ENCODE measurements at places on chromosomes 4 and X. TPM values are rescaled to one million over a fixed set of nuclear protein-coding genes. Genes with fewer than 3 reads are reported as not detected.

GRCh38 chr4:67765401-67765800 is 11.2 kb upstream of the GNRHR start:
- DNase-seq: no peak

DNA sequence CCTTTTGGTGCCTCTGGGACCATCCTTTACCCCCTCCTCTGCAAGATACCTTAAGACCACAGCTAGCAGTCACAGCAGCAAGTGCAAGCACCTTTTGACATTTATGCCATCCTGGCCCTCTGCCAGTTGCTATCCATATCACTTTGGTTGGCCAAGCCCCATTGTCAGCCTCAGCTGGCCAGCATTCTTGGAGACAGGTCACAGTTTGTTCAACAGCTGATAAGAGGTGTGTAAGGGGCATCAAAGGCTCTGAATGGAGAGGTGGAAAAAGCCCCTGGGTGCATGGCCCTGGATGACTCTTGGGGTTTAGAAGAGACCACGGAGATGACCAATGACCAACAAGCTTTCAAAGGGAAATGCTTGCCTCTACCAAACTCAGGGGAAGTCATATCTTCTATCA is 133.6 kb upstream of the MAMLD1 start:
- DNase-seq: no peak

- DNase-seq: no peak
Observed at GRCh38 chrX:119402588-119402987, 3.5 kb downstream of the SLC25A43 start.

GRCh38 chr4:187070158-187070557 is 346.5 kb upstream of the FAT1 start:
- DNase-seq: peak; percentile 9

- DNase-seq: no peak
Observed at GRCh38 chrX:133580625-133581024, 165.3 kb upstream of the GPC4 start.

GRCh38 chr4:157889788-157890187 is 283.0 kb downstream of the GASK1B start:
- no peak for DNase-seq

GRCh38 chrX:130080791-130081367 is 29.4 kb downstream of the ELF4 start:
- DNase-seq: no peak

DNA sequence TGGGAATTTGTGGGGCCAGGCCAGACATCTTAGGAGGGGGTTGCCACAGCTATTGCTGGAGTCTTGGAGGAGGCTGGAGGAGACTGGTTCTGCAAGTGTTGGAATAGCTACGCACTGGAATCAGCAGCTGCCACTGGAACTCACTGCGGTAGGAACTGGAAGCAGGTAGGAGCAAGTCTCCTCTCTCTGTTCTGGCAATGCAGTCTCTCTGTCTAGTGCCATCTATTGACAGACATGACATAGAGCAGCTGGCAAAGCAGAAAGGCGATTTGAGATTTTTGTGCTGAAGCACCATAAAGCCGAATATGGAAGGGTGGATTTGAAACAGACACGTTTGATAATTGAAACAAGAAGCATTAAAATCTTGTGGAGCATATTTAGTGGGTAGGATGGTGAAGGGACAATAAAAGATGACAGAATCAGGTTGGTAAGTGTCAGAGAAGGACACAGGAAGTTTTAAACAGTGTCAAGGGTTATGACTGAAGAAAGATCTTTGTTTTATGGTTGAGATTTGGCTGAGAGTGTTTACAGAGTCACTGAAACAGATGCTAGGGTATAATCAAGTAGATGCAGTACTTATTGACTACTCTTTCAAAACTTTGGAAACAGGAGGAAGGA is 23.5 kb upstream of the SYNPO2 start:
- peak; percentile 80 for DNase-seq

DNA sequence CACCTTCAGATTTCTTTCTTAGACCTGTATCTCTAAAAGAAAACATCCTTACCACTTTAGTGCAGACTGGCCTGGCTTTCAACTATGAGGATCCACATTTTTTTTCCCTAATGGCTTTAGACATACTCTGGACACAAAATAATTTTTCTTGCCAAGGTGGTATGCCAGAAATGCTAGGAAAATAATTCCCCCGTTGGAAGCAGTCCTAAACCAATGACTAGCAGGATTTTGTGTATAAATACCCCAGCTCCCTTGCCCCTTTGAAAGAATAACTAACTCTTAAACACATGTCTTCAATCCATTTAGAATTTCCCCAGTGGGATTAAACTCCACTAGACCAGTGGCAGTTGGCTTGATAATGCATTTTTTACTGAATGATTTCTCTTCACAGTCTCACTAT is 500.5 kb upstream of the FTHL17 start:
- no peak for DNase-seq

DNA sequence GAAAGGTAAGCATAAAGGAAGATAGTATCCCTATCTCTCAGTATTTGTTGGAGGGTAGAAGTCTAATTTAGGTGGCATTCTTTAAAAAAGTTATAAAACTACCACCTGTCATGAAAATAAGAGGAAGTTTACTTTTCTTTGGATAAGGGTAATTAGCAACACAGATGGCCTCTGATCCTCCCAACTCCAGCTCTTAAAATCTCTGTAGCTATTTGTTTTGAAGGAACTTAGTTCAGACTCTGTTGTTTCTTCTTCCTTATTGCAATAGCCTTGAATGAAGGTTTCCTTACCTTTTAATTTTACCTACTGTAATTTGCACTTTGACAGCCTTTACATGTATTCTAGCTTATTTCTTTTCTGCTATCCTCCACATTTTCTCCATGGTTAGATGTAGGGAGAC is 1261.3 kb downstream of the RAPGEF2 start:
- DNase-seq: no peak

- no peak for DNase-seq
Observed at GRCh38 chrX:152641256-152641875, 3.7 kb downstream of the GABRQ start.

DNA sequence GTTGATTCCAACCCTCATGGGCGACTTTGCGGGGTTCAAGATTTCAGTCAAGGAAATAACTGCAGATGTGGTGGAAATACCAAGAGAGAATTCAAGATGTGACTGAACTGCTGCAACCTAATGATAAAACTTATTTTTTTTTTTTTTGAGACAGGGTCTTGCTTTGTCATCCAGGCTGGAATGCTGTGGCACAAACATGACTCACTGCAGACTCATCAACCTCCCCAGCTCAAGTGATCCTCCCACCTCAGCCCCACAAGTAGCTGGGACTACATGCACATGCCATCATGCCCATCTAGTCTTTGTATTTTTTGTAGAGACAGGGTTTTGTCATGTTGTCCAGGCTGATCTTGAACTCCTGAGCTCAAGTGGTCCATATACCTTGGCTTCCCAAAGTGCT is 19.5 kb upstream of the WDFY3 start:
- peak; percentile 78 for DNase-seq

- peak; percentile 42 for DNase-seq
Observed at GRCh38 chr4:13511101-13511500, 27.0 kb upstream of the RAB28 start.

DNA sequence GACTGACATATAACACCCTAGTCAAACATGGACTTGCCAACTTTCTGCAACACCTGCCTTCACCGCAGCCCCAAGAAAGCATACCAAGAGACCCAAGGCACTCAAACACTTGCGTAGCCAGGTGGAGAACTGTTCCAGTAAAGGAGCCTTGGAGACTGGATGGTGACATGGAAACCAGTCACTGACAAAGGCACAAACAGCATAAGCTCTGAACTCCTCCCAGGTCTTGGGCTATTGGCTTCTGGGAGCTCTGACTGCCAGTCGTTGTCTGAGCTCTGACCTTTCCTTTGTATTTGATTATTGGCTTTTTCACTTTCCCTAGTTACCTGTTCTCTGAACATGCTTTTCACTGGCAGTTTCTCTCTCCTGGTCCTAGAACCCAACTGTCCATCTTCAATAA is 38.3 kb downstream of the ARAP2 start:
- DNase-seq: no peak

DNA sequence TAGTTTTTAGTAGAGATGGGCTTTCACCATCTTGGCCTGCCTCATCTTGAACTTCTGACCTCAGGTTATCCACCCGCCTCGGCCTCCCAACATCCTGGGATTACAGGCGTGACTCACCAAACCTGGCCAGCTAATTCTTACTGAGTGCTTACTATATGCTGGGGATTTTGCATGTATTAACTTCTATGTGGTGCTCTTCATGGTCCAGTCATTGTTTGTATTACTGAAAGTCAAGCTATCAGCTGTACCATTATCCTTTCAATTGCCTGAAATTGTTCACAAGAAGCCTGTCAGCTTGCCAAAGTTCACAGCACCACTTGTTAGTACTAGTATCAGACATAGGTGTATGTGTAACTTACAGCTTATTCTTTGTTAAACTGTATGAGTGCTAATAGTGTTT is 1272.1 kb downstream of the ARAP2 start:
- DNase-seq: no peak

GRCh38 chr4:164402554-164402953 is 351.4 kb upstream of the SMIM31 start:
- no peak for DNase-seq

- no peak for DNase-seq
Observed at GRCh38 chr4:56314207-56314915, 72.9 kb downstream of the AASDH start.

- DNase-seq: peak; percentile 13
Observed at GRCh38 chr4:77201343-77201742, 44.3 kb downstream of the CCNG2 start.

DNA sequence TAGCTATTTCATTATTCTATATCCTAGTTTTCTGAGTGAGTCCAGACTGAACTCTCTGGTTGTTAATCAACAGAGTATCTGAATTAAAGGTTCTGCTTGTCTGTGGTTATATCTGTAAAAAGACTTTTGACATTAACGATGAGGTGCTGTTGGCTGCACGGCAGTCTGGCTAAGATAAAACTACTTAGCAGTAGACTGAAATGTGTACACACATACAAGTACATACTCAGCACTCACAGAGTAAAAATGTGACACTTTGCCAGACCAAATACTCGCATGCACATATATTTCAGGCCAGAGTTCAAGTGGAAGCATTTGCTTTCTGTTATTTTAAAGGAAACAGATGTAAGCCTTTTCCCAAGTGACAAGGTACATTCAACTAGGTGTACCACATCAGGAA is 80.5 kb downstream of the PRDM5 start:
- DNase-seq: no peak

DNA sequence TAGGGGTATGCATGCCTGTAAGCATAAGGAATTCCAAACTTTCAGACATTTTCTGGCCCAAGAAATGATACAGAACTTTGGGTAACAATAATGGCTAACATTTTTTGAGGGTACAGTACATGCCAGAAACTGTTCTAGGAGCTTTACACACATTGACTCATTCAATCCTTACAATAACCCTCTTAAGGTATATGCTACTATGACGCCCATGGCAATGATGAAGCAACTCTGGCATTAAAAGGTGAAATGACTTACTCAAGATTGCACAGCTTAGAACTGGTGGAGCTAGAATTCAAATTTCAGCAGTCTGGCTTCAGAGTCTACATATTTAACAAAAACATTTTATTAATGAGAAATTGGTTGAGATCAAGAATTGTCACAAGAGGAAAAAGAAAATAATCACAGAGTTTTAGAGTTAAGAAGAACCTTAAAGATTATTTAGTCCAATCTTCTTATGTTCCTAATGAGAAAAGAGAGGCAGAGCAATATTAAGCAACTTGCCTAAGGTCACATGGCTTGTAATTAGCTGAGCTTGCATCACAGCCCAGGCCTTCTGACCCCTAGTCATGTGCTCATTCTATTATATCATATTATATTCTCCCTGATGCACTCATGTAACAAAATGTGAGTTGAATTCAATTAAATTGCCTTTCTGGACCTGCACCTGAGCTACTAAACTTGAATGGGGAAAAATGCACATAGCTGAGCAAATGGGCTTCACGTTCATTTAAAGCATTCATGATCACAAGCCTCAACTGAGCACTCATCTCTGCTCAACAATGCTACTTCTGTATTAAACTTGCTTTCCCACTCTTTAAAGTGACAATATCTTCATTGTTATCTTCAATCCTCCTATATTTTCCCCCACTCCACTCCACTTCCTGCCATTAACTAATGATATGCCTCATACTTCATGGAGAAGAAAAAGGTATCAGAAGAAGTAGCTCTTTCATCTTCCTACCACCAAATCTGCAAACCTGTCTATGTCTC is 73.2 kb downstream of the ENOX2 start:
- no peak for DNase-seq

GRCh38 chr4:158845311-158846041 is 76.7 kb downstream of the FNIP2 start:
- DNase-seq: no peak

DNA sequence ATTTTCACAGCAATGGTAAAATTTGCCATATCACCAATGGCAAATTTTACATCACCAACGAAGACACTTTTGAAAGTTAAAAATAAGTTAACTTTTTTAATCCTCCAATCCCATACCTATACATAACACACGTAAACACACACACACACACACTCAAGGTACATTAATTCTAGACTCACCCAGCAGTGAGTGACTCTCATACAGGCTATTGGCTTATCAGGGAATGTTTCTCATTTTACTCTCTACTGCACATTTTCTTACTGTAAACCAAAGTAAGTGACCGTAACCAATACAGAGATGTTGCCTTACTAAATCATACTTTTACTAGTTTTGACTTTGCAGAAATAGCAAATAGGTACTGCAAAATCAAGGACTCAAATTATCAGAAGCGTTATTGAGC is 2.3 kb downstream of the VEGFC start:
- DNase-seq: no peak

- peak; percentile 60 for DNase-seq
Observed at GRCh38 chr4:5710961-5711478, at the start of gene EVC. EVC (plus strand) TSS chr4:5711201; CDS start chr4:5711381, 180 bp downstream.

The IGFBP7 gene
- 4,753 TPM for total RNA-seq

The TNIP3 gene
- total RNA-seq: 0.35 TPM

The ADGRG4 gene
- under 0.01 TPM for total RNA-seq

The SCD5 gene
- 57.4 TPM for total RNA-seq

The XAGE3 gene
- not detected for total RNA-seq

The NLGN3 gene
- total RNA-seq: 0.15 TPM

The DGAT2L6 gene
- not detected for total RNA-seq

The CFP gene
- total RNA-seq: not detected

The BGN gene
- total RNA-seq: 0.17 TPM

The ASMT gene
- not detected for total RNA-seq

The NAA11 gene
- total RNA-seq: not detected

The USP27X gene
- total RNA-seq: 1.9 TPM

The ABRAXAS1 gene
- total RNA-seq: 25.4 TPM

Measured in renal cortical epithelial cell (primary cell).